Activated gamma-delta T cell (primary cell): ENCODE measurements at places on chromosomes 6 and 20.

DNA sequence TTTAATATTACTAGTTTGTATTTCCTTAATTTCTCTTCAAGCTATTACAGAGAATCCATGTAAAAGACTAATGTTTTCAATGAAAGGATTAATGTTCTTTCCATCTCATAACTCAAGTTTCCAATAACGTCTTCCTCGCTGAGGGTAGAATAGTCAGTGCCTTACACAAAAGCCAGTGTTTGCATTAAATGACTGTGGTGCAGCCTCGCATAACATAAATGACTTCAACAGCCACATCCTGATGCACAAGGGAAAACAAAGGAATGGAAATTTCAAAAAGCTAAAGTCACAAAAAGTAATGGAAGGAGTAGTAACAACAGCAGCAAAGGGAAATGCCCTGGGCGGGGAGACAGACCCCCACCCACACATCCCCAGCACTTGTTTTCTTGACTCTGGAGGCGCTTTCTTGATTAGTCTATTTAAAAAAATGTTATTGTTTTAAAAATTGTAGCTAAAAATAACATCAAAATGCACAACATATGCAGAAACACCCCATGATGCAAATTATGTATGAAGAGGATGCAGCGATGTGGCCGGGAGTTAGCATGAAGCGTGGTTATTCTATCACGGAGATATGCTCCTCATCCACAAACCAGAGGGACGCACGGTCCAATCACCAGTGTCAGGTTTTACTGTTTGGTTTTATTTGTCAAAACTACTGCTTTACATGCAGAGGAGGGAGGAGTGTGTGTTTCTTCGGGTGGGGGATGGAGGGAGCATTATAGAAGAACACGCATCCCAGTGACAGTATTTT, 228.6 kb downstream of the GMPR start:
- no peak for DNase-seq

GRCh38 chr20:58716476-58717277, 24.1 kb downstream of the NPEPL1 start:
- DNase-seq = no peak

DNA sequence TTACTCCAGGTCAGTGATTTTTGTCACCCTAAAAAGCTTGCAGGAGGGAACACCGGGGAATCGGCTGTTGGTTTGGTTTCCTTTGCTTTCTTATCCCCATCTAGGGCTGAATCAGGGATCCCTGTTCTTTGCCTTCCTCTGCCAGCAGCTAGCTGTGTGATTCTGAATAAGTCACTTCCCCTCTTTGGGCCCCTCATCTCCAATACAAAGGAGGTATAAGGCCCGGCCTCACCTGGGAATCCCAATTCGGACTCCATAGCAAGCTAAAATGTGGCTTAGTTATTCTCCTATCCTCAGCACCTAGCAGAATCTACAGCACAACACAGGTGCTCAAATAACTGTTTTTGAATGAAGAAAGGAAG, 18.5 kb upstream of the ARMC12 start:
- no peak for DNase-seq

DNA sequence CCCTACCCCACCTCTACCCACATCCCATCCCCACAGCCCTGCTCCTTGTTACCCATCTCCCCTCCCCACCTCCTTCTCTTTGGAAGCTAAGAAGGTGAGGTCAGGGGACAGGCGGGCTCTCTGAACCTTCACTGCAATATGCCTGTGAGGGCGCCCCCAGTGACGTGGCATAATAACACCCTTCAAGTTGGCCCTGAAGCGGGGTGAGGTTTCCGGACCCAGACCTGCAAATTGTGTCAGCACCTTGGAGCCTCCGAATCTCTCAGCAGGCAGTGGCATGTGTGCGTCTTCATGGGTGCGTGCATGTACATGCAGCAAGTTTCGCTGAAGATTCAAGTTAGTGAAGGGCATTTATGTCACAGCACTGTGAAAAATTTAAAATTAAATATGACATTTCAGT, 114.6 kb downstream of the SOBP start:
- no peak for DNase-seq

DNA sequence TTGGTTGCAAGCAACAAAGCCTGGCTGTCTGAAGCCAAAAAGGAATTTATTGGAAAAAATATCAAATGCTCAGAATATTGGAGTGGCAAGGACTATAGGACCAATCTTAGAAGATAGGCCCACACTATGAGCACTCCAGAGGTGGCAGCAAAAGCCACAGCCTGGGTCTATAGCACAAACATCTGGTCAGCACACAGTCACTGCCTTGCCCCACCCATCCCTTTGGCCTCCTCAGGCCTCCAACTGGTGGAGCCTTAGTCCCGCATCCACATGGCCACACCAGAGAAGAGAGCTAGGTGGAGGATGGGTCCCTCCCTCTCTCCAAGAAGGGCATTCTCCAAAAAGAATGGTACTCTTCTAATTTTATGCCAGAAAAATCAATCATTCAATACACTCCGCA, 14.0 kb downstream of the NUDT3 start:
- DNase-seq = no peak

GRCh38 chr20:953742-954141, 37.6 kb upstream of the ANGPT4 start:
- no peak for DNase-seq

GRCh38 chr6:45470131-45470738, 92.5 kb upstream of the SUPT3H start:
- DNase-seq = no peak

DNA sequence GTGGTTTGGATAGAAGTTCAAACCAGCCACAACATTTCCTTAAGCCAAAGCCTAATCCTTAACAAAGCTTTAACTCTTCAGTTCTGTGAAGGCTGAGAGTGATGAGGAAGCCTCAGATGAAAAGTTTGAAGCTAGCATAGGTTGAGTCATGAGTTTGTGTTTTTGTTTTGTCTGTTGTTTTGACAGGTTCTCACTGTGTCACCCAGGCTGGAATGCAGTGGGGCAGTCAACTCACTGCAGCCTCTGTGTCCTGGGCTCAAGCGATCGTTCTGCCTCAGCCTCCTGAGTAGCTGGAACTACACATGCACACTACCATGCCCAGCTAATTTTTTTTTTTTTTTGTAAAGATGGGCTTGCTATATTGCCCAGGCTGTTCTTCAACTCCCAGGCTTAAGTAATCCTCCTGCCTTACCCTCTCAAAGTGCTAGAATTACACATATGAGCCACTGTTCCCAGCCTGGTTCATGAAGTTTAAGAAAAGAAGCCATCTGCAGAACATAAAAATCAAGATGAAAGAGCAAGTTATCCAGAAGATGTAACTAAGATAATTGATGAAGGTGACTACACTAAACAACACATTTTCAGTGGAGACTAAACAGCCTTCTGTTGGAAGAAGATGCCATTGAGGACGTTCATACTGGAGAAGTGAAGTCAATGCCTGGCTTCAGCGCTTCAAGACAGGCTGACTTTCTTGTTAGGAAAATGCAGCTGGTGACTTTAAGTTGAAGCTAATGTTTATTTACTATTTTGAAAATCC, 96.2 kb downstream of the SMAP1 start:
- no peak for DNase-seq

DNA sequence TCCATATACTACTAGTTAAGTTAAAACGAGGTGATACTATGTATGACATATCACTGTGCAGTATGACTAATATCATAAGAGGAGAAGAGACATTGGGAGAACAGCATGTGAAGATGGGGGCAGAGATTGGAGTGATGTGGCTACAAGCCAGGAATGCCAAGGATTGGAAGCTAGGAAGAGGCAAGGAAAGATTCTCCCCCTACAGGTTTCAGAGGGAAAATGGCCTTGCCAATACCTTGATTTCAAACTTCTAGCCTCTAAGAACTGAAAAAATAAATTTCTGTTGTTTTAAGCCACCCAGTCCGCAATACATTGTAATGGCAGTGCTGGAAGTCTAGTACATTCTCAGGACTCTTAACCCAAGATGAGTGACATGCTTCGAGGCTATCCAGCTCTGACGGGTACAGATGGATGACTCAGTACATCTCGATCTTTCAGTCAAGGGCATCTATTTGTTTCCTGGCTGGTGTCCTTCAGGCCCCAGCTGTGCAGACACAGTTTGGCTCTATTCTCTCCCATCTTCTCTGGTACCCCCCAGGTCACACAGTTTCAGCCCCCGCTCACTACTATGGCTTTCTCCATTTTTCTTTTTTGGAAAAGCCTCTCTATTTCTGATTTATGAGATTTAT, 55.5 kb upstream of the THEMIS start:
- no peak for DNase-seq

- DNase-seq = no peak
Observed at GRCh38 chr20:1255675-1256074, 10.4 kb upstream of the SNPH start.

DNA sequence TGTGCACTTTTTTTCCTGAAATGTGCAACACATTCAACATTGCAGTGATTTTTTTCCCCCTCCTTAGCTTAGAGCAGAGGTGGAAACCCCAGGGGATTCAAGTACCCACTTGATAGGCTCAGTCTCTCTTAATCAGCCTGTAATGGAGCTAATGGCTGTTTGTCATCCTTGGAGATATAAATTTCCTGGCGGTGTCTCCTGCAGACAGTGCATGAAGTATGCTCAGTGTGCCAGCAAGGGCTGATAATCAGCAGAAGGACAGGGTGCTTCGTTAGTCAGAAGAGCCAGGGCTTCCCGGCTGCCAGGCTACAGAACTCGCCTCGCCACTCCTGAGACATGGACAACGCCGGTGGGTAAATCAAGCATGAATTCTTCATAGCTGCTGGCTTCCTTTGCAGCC, 69.8 kb upstream of the PHACTR2 start:
- DNase-seq = no peak

GRCh38 chr6:163008626-163009025, 280.9 kb downstream of the PACRG start:
- DNase-seq = no peak

GRCh38 chr20:3239026-3239866, at the start of gene SLC4A11:
TSS of gene SLC4A11 (minus strand) at chr20:3239190. CDS start at chr20:3239137, 53 bp downstream.
- no peak for DNase-seq

- DNase-seq = no peak
Observed at GRCh38 chr6:149925253-149925973, 2.5 kb upstream of the RAET1G start.

GRCh38 chr6:118283766-118284165, 264.3 kb upstream of the PLN start:
- no peak for DNase-seq

GRCh38 chr6:48915591-48915990, 547.5 kb downstream of the MMUT start:
- no peak for DNase-seq

- no peak for DNase-seq
Observed at GRCh38 chr20:44135417-44136204, 51.4 kb downstream of the JPH2 start.

DNA sequence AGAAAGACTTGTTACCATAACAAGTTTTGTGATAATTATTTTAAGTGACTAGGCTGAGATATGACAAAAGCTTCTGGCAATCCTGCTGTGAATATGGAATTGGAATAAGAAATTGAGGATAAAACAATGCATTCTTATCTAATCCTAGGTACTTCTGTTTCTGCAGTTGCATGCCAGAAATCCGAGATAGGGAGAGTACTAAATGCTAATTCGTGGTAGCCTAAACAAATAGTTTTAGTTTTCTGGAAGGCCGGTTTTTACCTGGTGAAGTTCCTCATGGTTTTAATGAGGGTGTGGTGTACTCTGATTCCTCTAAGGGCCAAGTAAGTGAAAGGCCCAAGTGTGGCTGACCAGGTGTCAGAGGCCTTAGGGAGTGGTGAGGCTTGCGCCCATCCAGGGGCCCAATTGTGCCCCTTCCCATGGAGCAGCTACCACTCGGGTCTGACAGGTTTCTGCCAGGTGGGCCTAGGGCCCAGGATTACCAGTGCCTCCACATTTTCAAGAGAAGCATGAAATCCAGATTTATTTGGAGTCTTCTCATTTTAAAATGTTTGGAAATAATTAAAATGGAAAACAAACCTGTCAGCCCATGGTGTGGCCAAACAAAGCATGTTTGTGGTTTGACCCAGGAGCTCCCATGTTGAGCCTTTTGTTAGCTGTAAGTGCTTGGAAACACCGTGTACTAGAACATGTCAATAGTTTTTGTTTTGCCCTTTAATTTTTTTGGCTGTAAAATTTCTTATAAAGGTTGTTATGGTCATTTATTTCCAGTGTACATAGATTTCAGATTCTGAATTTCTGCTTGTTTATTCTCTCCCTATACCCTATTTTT, 6.6 kb downstream of the PLCB4 start:
- no peak for DNase-seq

DNA sequence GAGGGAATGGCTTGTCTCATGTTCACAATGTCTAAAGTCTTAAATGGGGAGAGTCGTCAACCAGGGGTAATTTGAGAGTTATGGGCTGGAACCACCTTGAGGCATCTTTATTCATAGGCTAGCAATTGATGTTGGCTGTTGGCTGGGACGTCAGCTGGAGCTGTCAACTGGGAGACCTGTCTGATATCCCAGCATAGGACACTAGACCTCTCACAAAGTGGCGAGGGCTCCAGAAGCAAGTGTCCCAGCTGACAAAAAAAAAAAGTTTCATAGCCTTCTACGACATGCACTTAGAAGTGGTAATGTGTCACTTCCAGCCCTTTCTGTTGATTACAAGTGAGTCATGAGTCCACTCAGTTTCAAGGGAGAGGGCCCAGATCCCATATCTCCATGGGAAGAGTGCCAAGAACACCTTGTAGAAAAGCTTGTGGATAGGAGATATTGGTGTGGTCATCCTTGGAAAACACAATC, 278.0 kb downstream of the ESR1 start:
- DNase-seq = no peak

DNA sequence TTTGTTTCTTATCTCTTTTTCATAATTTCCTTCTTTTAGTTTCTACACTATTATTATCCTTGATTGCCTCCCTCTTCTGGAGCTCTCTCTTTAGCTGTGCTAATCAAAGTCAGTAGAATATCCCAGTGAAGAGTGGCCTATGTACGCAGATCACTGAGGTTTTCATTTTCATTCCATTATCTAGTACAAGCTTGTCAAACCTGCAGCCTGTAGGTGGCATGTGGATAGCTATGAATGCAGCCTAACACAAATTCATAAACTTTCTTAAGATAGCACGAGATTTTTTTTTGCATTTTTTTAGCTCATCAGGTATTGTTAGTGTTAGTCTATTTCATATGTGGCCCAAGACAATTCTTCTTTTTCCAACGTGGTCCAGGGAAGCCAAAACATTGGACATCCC, 825.7 kb upstream of the MAP3K7 start:
- DNase-seq = no peak

DNA sequence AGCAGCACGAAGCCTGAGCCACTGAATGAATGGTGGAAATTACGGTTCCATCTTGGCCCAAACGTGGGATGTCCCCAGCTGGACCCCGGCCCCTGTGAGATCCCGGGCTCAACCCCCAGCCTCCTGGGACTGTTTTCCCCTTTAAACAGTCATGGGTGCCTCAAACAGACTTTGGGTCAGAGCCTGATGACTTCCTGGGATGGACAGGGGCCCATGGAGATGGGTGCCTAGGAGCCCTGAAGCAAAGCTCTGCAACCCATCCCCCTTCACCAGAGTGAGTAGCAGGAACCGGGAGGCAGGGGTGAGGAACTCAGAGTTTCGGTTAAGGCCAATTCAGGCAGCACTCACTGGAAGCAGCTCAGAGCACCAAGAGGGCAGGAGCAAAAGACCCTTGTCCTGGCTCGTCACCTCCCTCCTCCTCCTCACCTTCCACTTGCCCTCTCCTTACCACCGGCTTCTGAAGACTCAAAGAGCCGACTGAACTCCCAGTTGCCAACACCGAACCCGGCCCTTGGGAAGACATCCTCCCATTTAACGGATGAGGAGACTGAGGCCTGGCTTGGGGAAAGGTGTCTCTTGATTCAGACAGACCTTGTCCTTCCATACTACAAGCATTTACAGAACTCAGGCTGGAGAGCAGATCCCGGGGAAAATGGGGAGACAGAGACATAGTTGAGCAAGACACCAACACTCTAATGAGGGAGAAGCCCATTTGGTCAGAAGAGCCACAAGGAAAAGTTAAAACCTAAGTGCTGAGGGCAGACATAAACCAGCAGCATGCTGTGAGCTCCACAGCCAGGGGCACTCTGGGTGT, 14.9 kb upstream of the TLDC2 start:
- no peak for DNase-seq
